ENCODE measurements at places on chromosomes 4 and X. TPM values are rescaled to one million over a fixed set of nuclear protein-coding genes. Genes with fewer than 3 reads are reported as not detected.

Gene PFKFB1
- total RNA-seq = 0.45 TPM

Gene GBA3
- not detected for total RNA-seq

Gene EDA
- total RNA-seq = 5.1 TPM

Gene FDCSP
- total RNA-seq = not detected

Gene TMEM150C
- not detected for total RNA-seq

Gene NAA11
- not detected for total RNA-seq

Gene LYAR
- 42.3 TPM for total RNA-seq

Gene CABS1
- not detected for total RNA-seq

Gene PNPLA4
- total RNA-seq = 12.3 TPM

Gene DUSP9
- not detected for total RNA-seq

Gene HTR2C
- total RNA-seq = not detected

Gene F11
- total RNA-seq = not detected

Gene ALB
- not detected for total RNA-seq

Gene GRID2
- not detected for total RNA-seq

Gene ASB5
- total RNA-seq = not detected

Gene FREM3
- total RNA-seq = not detected

Gene PPARGC1A
- total RNA-seq = not detected

Gene KLHL15
- total RNA-seq = 20.6 TPM

Gene CLDN34
- total RNA-seq = not detected

Gene ENAM
- total RNA-seq = not detected

Gene SHISA3
- 0.77 TPM for total RNA-seq

Gene RTL3
- total RNA-seq = not detected

Gene CT55
- total RNA-seq = not detected

Gene IRF2
- total RNA-seq = 38.3 TPM

Data from activated naive CD4-positive, alpha-beta T cell treated with anti-CD3 and anti-CD28 coated beads for 36 hours (primary cell).